Smooth muscle cell of the umbilical artery (primary cell): ENCODE measurements at places on chromosomes 1 and 21. TPM values are rescaled to one million over a fixed set of nuclear protein-coding genes. Genes with fewer than 3 reads are reported as not detected.

Gene SELENOF
- 200 and 243 TPM in 2 replicates for total RNA-seq

Gene GNG4
- total RNA-seq: 0.83 and 0.89 TPM in 2 replicates

Gene DMRTA2
- total RNA-seq: under 0.01 and 0.05 TPM in 2 replicates

Gene AMY2A
- total RNA-seq: not detected in 2 replicates

Gene OPTC
- total RNA-seq: not detected in 2 replicates

Gene LRRC3
- 0.78 and 0.89 TPM in 2 replicates for total RNA-seq

Gene CLDN8
- not detected in 2 replicates for total RNA-seq

Gene DISC1
- total RNA-seq: 5.3 and 6.7 TPM in 2 replicates

Gene TMEM52
- total RNA-seq: 0.32 TPM in 1 of 2 replicates, not detected in the other

Gene AVPR1B
- not detected in 2 replicates for total RNA-seq

Gene ST6GALNAC5
- 140 and 184 TPM in 2 replicates for total RNA-seq

Gene ZNF683
- total RNA-seq: not detected in 2 replicates

Gene CD48
- not detected in 2 replicates for total RNA-seq

Gene SPOCD1
- 47.8 and 99.9 TPM in 2 replicates for total RNA-seq

Gene LYPD8
- not detected in 2 replicates for total RNA-seq

Gene LENEP
- total RNA-seq: not detected in 2 replicates

Gene FCRL3
- total RNA-seq: not detected in 2 replicates

Gene PCNX2
- total RNA-seq: 22.7 and 29.7 TPM in 2 replicates

Gene FOXD2
- total RNA-seq: 0.05 TPM in 1 of 2 replicates, not detected in the other

Gene CELA3B
- total RNA-seq: not detected in 2 replicates

Gene C4BPA
- not detected in 2 replicates for total RNA-seq

Gene FALEC
- not detected in 2 replicates for total RNA-seq

Gene KCNE2
- not detected in 2 replicates for total RNA-seq

Gene SFN
- total RNA-seq: 0.14 TPM in 1 of 2 replicates, not detected in the other

Gene TSSK3
- total RNA-seq: 0.30 TPM in 1 of 2 replicates, not detected in the other

Gene MPZ
- 0.88 and 0.89 TPM in 2 replicates for total RNA-seq

Gene MEF2D
- 5.0 and 12.0 TPM in 2 replicates for total RNA-seq

Gene RAB42
- 1.8 and 4.5 TPM in 2 replicates for total RNA-seq

Gene ERICH3
- 0.05 TPM in 1 of 2 replicates, not detected in the other for total RNA-seq

Gene TAS1R3
- total RNA-seq: 0.23 and 0.30 TPM in 2 replicates

Gene TINAGL1
- 241 and 312 TPM in 2 replicates for total RNA-seq

Gene TFF2
- not detected in 2 replicates for total RNA-seq
